ENCODE measurements at places on chromosomes 3 and 15. TPM values are rescaled to one million over a fixed set of nuclear protein-coding genes. Genes with fewer than 3 reads are reported as not detected.

The TIMP4 gene
- not detected for total RNA-seq

The MST1 gene
- total RNA-seq, result 9.8 TPM

The FGF12 gene
- total RNA-seq, result not detected

The GHSR gene
- not detected for total RNA-seq

The OR5K2 gene
- total RNA-seq, result not detected

The TPRG1 gene
- 0.24 TPM for total RNA-seq

Data from activated naive CD4-positive, alpha-beta T cell treated with anti-CD3 and anti-CD28 coated beads, Interleukin-2, amount 10 ng/mL, durations not matched to agents 5 hours and 36 hours (primary cell).